Lung microvascular endothelial cell (primary cell): ENCODE measurements at places on chromosomes 12 and 14.

GRCh38 chr12:111981987-111982386, 31.0 kb downstream of the TMEM116 start:
- DNase-seq: no peak

- no peak for DNase-seq
Observed at GRCh38 chr14:68146818-68147217, 327.2 kb downstream of the RAD51B start.

DNA sequence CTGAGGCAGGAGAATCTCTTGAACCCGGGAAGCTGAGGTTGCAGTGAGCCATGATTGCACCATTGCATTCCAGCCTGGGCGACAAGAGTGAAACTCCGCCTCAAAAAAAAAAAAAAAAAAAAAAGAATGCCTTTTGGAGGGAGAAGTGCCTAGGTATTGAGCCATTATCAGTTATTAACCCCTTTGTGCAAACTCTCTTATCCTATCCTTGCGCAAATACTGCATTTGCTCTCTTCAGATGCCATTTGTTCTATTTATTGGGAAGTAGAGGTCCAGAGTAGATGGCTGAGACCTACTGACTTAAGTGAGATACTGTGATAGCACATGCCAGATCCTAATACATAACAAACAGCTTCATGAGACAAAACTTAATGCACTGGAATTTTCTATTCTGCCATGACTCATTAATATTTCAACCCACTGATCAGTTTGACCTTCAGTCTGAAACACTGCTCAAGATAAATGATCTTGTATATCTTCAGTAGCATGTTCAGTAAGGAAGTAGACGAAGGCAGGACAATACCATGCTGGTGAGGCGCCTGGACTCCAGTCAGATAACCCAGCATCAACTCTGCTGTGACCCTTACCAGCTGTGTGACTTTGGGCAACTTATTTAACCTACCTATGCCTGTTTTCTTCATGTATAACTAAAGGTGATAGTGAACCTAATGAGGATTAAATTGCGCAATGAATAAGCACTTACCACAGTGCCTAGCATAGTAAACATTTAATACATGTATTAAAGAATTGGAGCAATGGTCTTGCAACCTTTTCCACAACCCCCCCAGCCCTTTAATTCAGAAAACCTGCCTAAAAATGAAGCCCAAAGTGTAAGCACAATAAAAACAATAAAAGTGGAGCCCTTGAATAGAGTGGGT, 5.7 kb upstream of the DNAAF2 start:
- DNase-seq: no peak

- no peak for DNase-seq
Observed at GRCh38 chr14:104469591-104469990, 110.0 kb upstream of the C14orf180 start.
